ENCODE measurements at places on chromosomes 4 and X. TPM values are rescaled to one million over a fixed set of nuclear protein-coding genes. Genes with fewer than 3 reads are reported as not detected.

Gene SLC9B1
- total RNA-seq = 1.4 TPM

Gene UGT2B17
- 0.14 TPM for total RNA-seq

Gene FGF16
- 1.6 TPM for total RNA-seq

Gene TADA2B
- total RNA-seq = 14.3 TPM

Gene TEX13D
- not detected for total RNA-seq

Gene IL1RAPL1
- total RNA-seq = 0.13 TPM

Gene IL2RG
- 0.94 TPM for total RNA-seq

Gene EDNRA
- 2.5 TPM for total RNA-seq

Gene NAA11
- total RNA-seq = not detected

Gene WDR1
- 306 TPM for total RNA-seq

Gene TXK
- total RNA-seq = 0.70 TPM

Gene GPR173
- total RNA-seq = 7.3 TPM

Gene PGRMC1
- total RNA-seq = 193 TPM

Gene GLRA2
- total RNA-seq = not detected

Gene RADX
- total RNA-seq = 3.0 TPM

Gene TRPC3
- 0.26 TPM for total RNA-seq

Gene ZNF674
- 4.4 TPM for total RNA-seq

Gene RAI2
- total RNA-seq = 0.57 TPM

Gene AMOT
- 8.0 TPM for total RNA-seq

Gene SRP72
- total RNA-seq = 116 TPM

Gene SMIM9
- total RNA-seq = not detected

Gene CNKSR2
- total RNA-seq = 7.7 TPM

Gene GAGE13
- total RNA-seq = not detected

Gene AMBN
- total RNA-seq = not detected

Gene TMEM154
- 1.9 TPM for total RNA-seq

Gene CCDC160
- total RNA-seq = 1.8 TPM

Gene CLCN5
- 14.2 TPM for total RNA-seq

Gene AFF2
- total RNA-seq = 6.0 TPM

Gene PRRG1
- 6.7 TPM for total RNA-seq

Gene GAB1
- total RNA-seq = 18.7 TPM

Gene FGFRL1
- total RNA-seq = 27.3 TPM

Gene CLDN34
- 0.52 TPM for total RNA-seq

Gene SLITRK2
- not detected for total RNA-seq

Gene SH2D1A
- not detected for total RNA-seq

Gene CD38
- 0.37 TPM for total RNA-seq

Gene SLC34A2
- 1.8 TPM for total RNA-seq

Gene SLC39A8
- total RNA-seq = 40.0 TPM

Gene P2RY8
- total RNA-seq = 0.32 TPM

Gene GUCY1A1
- 0.20 TPM for total RNA-seq

Gene SHROOM4
- total RNA-seq = 3.5 TPM

Gene SSX4
- 0.17 TPM for total RNA-seq

Gene ITIH6
- 0.04 TPM for total RNA-seq

Gene GAGE2A
- total RNA-seq = 0.83 TPM

Gene USP17L20
- not detected for total RNA-seq

Gene BMP15
- not detected for total RNA-seq

Gene PAGE2B
- 0.92 TPM for total RNA-seq

Gene SPATA18
- total RNA-seq = 6.6 TPM

Gene VSIG1
- 0.76 TPM for total RNA-seq

Gene NPY5R
- 4.5 TPM for total RNA-seq

Gene HSFX3
- not detected for total RNA-seq

Gene PDS5A
- 64.6 TPM for total RNA-seq

Gene RNF212
- 2.7 TPM for total RNA-seq

Gene RASSF6
- 0.27 TPM for total RNA-seq

Gene PPP3CA
- 35.3 TPM for total RNA-seq

Gene FNIP2
- total RNA-seq = 10.2 TPM

All from WTC11 (cell line).